Cerebellar cortex (tissue), 1 donor: ENCODE measurements at places on chromosomes 2 and 18.

- no peak for DNase-seq
Measured at GRCh38 chr2:190646780-190647522, 1.9 kb upstream of the NAB1 start.

DNA sequence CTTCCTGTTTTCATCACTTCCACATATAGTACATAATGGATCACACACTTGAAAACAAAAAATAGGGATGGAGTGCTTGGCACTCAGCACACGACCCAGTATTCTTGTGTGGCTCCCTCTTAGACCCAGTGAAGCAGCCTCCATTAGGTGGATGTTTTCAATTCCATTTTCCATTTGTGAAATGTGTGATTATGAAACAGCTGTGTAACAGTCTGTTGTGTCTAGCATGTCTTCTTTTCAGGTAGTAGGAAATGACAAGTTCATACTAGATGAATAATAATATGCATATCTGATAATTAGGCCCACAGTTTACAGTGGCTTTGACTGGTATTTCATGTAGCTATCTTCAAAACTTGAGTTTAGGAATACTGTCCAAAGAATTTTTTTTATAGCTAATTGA is 35.5 kb downstream of the EML6 start:
- no peak for DNase-seq

GRCh38 chr18:13653746-13654433 is 72.5 kb downstream of the FAM210A start:
- DNase-seq = peak; percentile 81

DNA sequence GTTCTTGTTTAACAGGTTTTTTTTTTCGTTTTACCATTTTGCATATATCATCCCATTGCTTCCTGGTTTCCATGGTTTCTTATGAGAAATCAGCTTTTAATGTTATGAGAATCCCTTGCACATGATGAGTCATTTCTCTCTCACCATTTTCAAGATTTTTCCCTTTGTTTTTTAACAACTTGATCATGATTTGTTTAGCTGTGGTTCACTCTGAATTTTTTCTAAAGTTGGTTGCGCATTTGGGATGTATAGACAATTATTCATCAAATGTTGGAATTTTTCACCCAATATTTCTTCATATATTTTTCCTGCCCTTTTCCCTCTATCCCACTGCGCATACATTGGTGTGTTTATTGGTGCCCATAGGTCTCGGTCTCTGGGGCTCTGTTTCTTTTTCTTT is 42.4 kb upstream of the BIN1 start:
- DNase-seq = no peak

DNA sequence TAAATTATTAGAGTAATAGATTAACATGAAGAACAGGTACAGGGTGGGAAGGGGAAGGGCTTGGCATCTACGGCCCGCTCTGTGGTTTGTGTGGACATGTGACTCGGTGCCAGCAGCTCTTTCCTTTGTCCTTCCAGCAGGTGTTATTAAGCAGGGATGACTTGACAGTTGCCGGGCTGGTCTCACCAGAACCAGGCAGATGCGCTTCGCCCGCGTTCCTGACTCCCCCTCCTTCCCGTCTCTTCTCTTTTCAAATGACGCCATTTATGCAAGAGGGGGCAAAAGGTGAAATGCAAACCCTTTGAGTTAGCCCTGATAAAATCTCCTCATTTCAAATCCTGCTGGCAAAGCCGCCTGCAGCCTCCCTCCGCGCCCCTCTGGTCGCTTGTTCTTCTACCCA is 38.9 kb upstream of the MGAT4A start:
- peak; percentile 80 for DNase-seq

GRCh38 chr18:79516441-79516931 is 120.8 kb downstream of the NFATC1 start:
- no peak for DNase-seq

- no peak for DNase-seq
Measured at GRCh38 chr2:240637116-240637900, 12.0 kb downstream of the GPR35 start.

GRCh38 chr2:211930331-211930730 is 608.3 kb downstream of the ERBB4 start:
- no peak for DNase-seq

DNA sequence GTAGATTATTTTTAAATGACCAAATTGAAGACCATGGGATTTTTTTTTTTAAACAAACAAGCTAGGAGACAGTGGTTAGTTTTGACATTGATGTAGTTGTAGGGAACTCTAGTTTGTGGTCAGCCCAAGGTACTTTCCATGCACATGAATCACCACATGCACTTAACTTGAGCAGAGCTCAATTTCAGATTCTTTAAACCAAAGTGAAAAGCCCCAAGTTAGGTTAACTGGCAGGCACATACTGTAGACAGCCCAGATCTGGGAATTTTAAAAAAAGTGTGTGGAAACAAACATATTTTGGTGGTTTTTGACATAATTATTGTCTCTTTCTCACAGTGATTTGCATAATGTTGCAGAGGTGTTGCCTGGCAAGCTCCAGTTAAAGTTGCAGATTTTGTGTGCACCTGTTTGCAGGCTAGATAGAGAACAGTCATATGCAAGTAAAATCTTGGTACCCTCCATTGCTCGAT is 88.4 kb downstream of the BCL2L11 start:
- no peak for DNase-seq

- no peak for DNase-seq
Measured at GRCh38 chr2:168072626-168073303, 174.6 kb downstream of the STK39 start.

- peak; percentile 30 for DNase-seq
Measured at GRCh38 chr2:203501873-203502272, 33.2 kb downstream of the RAPH1 start.

DNA sequence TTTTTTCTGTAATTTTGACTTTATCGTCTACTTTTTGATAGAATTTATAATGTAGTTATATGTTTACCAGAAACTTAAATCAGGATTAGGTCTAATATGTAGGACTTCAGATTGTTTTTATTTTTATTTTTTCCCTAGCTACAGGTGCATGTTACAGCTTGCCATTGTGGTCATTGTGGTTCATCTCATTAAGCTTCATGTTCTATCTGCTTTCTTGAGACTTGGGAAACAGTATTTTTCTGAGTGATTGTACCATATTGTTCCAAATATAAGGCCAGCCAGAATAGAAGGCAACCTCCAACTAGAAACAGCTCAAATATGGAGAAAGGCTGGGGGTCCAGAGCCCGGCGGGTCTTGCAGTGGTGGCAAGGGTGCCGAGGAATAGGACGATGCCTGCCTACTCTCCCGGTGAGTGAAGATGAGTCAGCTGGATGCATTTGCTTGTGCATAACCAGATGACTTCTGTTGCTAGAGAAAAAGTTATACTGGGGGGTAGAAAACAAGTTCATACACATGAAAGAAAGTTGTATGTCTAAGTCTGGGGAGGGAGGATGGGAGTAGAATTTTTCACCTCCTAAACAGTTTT is 188.4 kb downstream of the CCDC85A start:
- DNase-seq = no peak

- DNase-seq = peak; percentile 43
Measured at GRCh38 chr18:31741097-31741735, 19.5 kb downstream of the SLC25A52 start.

GRCh38 chr2:45712570-45712969 is 61.1 kb downstream of the PRKCE start:
- peak; percentile 51 for DNase-seq

DNA sequence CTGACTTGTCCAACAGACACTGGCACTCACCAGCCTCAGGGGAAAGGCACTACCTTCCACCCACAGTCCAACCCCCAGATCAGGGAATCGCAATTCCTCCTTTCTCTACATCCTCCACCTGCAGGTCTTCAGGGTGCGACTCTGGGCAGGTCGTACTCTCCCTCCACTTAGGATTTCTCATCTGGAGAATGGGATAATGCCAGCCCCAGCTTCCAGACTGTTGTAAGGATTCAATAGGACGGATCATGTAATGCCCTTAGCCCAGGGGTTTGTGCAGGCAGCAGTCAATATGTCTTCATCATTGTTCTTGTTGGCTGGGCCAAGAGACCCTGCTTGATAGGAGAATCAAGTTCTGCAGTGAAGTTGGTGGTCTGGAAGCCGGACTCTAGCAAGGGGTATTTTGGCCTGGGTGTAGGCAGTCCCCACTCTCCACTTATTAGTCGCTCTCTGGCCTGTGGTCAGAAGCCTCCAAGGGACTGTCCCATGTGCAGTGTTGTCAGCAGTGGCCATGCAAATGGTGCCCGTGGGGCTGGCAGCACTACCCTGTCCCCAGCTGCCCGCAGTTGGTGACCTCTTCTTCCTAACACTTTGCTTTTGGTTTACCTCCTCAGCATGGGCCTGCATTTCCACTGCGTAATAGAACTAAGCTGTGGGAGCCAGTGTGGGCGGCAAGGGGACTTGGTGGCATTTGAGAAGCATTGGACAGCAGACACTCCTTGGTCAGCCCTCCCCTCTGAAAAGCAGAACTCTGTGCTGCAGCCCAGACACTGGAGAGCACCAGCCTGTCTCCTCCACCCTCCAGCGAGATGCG is 172.4 kb upstream of the HS6ST1 start:
- DNase-seq = no peak

DNA sequence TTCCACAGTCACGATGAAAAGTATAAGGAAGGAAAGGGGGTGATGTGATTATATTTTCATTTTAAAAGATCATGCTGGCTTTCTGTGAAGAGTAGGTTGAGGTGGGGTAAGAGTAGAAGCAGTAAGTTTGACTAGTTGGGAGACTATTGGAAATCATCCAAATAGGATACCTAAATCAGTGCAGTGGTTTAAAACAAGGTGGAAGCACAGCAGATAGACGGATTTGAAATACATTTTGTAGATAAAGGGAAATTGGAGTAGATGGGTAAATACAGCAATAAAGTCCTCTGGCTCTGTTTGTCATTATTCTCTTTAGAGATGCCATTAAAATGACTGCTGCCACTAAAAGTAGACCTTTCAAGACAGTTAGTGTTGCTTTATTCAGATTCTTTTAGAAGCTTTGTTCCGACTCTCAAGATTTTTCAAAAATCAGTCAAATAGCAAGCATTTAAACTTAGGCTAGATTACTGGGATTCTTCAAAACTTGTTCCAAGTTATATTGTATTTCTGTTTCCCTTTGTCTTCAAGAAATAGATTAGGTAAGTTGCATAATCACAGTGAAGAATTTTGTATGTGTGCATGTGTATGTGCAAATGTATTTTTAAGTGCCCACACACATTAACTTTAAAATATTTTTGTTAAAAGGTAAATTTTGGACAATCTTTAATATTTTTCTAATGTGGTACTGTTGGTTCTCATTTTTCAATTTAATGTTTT is 61.7 kb upstream of the DTNA start:
- no peak for DNase-seq

DNA sequence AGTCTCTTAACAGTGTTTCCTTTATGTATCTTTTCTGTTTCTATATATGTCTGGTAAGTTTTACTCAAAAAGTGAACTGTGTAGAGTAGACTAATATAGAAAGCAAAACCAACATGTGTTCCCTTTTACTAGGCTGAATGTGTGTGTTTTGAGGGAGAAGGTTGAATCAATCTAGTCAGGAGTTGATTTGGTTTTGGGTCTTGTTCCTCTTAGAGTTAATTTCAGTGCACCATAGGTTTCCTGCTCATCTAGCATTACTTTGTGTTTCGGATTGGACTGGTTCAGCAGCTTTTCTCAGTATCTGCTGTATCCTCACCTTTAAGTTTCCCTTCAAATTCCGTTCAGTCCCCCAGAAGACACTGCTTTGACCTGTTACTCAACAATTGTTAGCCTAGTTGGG is 52.0 kb upstream of the TRIM43 start:
- DNase-seq = no peak

GRCh38 chr2:55616551-55617174 is 759 bp downstream of the PPP4R3B start:
- peak; percentile 43 for DNase-seq

DNA sequence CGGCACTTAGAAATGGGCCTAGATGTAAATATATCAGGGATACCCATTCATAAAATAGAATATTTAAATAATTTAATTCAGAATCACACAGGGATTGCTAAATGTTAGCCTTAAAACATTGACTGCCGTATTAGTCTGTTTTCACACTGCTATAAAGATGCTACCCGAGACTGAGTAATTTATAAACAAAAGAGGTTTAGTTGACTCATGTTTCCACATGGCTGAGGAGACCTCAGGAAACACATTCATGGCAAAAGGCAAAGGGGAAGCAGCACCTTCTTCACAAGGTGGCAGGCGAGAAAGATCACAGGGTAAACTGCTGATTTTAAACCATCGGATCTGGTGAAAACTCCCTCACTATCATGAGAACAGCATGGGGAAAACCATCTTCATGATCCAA is 223.6 kb upstream of the GULP1 start:
- no peak for DNase-seq
